ENCODE measurements at places on chromosomes 7 and 10.

DNA sequence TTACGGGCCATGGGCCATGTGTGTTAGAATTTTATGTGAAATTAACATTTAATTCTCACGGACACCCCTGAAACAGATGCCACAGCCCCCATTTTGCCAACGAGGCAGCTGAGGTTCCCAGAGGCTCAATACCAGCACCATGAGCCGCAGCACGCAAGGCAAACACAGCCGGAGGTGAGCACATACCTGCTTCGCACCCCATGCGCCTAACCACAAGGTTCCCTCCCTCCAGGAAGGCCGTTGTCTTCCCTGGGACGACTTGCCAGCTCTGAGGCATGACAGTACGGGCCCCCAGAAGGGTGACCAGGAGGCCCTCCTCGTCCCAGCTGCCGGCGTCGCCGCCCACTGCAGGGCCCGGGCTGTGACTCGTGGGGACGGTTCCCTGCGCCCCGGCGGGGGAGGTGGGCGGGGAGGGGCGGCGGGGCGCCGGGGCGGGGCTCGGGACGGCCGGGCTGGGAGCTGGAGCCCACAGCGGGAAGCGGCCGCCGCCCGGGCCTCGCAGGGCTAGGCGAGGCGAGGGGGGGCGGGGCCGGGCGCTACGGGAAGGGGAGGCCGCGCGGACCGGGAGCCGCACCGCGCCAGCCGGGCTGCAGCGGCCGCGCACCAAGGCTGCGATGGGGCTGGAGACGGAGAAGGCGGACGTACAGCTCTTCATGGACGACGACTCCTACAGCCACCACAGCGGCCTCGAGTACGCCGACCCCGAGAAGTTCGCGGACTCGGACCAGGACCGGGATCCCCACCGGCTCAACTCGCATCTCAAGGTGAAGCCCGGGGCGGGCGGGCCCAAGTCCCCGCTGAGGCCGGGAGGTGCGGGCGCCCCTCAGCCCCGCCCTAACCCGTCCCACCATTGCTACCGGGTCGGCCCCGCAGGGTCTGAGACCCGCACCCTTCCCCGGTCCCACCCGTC, at the start of gene CAV2:
Gene CAV2, plus strand, starts transcription at position 571 of the 910 bp plus-strand sequence. Its CDS starts 44 bp downstream, at position 615.
- no peak for DNase-seq

- no peak for DNase-seq
Measured at GRCh38 chr10:69278446-69278963, at the start of gene HK1. HK1 (plus strand) TSS chr10:69278496.

DNA sequence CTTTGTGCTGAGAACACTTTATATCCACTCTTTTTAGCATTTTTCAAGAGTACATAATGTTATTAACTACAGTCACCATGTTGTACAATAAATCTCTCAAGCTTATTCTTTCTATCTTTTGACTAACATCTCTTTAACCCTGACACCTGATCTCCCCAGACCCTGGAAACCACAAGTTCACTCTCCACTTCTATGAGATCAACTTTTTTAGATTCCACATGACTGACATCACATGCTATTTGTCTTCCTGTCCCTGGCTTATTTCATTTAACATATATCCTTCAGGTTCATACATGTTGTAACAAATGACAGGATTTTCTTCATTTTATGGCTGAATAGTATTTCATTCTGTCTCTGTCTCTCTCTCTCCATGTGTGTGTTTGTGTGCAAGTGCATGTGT, 15.5 kb downstream of the SLC13A1 start:
- DNase-seq = no peak

DNA sequence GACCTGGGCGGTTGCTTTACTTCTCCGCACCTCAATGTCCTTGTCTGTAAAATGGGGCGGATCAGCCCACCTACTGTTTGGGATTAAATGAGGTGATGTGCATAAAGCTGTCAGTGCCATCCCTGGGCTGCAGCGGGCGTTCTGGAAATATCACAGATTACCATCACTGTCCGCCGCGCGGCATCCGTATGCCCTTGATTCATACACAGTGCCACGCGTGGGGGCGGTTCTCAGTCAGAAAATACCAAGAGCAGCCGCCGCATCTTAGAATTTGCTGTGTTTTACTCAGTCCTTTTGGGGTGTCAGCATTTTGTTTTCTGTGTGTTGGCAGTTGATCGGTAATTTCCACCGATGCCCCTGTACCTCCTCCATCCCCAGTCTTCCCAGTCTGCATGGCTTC, 338.8 kb downstream of the DPP6 start:
- no peak for DNase-seq

- no peak for DNase-seq
Measured at GRCh38 chr7:25889765-25890164, 262.2 kb upstream of the NFE2L3 start.

- DNase-seq = no peak
Measured at GRCh38 chr7:1083729-1084657, 3.9 kb upstream of the GPER1 start.

DNA sequence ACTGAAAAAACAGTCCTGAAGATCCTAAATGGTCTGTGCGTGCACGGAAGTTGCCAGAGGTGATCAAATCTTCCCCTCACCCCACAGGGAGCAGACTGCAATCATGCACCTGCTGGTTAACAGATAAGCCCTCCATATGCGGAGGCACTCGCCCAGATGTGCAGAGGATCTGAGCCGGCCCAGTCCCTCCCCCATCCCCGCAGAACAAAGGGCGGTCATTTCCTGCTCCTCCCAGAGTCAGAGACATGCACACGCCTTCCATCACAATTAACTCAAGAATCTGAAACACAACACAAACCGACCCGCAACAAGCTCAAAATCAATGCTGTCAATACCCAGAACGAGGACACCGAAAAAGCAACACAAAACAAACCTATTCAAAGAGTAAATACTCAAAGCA, 24.2 kb downstream of the CRTAC1 start:
- no peak for DNase-seq

- no peak for DNase-seq
Measured at GRCh38 chr7:47291461-47292081, 290.3 kb downstream of the TNS3 start.

- DNase-seq = no peak
Measured at GRCh38 chr7:6578114-6579084, 1.1 kb downstream of the ZDHHC4 start.

- DNase-seq = no peak
Measured at GRCh38 chr10:73408978-73409521, 4.8 kb downstream of the ANXA7 start.

DNA sequence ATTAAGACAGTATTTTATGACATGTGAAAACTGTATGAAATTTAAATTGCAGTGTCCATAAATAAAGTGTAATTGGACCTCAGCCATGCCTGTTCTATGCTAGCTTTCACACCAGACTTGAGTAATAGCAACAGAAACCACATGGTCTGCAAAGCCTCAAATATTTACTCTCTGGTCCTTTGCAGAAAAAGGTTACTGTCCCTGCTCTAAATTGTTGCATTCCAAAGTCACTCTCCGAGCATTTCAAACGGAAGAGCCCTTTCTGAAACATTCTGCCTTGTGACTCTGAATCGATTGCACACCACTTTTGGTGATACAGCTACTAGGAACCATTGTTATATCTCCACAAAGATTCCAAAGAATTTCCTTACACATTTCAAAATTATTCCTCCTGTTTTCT, 81.0 kb upstream of the STK17A start:
- no peak for DNase-seq

- no peak for DNase-seq
Measured at GRCh38 chr7:156195276-156195675, 383.0 kb upstream of the SHH start.

- DNase-seq = no peak
Measured at GRCh38 chr10:30996481-30997005, 35.1 kb downstream of the ZNF438 start.

DNA sequence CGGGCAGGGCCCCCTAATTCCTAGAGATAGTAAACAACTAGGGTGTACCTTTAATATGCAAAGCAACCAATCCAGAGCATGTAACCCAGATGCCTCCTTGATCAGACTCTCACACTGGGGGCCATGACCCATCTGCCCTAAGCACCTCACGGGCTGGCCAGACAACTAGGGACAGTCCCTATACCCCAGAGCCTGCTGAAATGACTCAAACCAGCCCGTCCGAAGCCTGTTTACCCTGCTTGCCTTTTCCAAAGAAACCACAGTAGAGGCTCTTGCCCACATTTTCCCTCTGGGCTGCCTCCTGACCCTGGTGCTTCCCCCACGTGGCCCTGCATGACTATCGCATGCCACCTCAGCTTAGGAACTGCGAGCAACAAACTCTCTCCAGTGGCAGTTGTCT, 46.2 kb downstream of the RGS10 start:
- DNase-seq = no peak

Measured in stimulated activated CD4-positive, alpha-beta T cell treated with anti-CD3 and anti-CD28 coated beads, TNF-alpha, amount 100 ng/mL, for 4 hours (primary cell).